Activated naive CD4-positive, alpha-beta T cell treated with anti-CD3 and anti-CD28 coated beads, Interleukin-2, amount 50 U/mL, for 72 hours (primary cell): ENCODE measurements at places on chromosomes 1 and 21.

DNA sequence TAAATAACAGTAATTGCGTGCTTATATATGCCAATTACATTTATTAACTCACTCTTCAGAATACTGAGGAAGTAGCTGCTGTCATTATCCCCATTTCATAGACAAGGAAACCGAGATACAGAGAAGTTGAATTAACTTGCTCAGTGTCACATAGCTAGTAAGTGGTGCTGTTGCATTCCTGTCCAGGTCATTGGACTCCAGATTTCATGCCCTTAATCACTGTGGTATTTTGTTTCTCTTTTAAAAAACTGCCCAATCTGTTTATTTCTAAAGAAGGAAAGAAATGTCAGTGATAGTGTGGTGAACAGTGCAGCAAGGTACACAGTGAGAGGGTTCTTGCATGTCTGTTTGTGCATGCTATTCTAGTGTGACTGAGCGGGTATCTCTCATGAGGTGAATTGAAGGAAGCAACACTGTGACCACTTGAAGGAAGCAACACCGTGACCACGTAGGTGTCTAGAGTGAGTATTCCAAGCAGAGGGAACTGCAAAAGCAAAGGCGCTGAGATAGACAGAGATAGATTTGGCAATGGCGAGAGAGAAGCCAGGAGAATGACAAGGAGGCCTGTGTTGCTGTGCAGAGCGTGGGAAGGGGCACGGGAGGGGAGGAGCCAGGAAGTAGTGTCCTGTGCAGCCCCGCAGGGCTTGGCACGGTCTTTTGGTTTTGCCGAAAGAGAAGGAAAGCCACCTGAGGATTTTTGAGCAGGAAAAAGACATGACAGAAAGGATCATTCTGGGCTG, 95.9 kb downstream of the CAMTA1 start:
- no peak for DNase-seq

DNA sequence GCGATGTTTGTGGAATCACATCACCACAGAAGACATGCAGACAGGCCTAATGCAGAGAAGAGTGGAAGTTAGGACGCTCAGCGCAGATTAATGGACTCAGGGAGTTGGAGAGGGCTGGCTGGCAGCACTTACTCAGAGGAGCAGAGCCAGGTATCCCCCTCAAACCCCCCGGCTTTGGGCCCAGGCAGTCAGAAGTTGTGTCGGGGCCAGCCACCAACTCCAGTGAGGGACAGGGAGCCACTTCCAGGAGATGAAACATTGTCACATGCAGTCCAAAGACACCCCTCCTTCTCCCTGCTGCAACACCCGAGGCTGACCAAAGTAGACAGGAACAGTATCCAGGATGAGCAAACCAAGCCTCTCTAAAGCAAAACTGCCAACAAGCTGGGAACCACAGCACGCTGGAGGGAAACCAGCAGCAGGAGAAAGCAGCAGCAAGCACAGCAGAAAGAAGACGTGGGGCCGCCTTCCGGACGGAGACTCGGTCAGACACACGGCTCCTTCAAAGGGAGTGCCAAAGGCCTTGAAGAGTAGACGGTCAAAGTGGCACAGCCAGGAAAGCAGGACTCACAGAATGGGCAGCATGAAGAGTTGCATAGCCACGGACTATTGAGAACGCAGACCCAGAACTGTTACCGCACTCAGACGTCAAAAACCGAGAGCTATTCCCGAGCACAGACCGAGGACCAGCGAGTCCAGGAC, 149.3 kb downstream of the PCBP3 start:
- DNase-seq: no peak

DNA sequence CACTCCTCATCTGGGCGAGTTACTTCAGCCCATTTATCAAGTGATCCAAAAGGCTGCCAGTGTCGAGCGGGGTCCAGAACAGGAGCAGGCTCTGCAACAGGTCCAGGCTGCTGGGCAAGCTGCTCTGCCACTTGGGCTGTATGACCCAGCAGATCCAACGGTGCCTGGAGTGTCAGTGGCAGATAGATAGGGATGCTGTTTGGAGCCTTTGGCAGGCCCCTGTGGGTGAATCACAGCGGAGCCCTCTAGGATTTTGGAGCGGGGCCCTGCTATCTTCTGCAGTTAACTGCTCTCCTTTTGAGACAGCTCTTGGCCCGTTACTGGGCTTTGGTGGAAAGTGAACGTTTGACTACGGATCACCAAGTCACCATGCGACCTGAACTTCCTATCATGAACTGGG, 7.5 kb downstream of the MMEL1 start:
- no peak for DNase-seq

GRCh38 chr1:160827418-160827817, 31.4 kb downstream of the LY9 start:
- no peak for DNase-seq

- DNase-seq: no peak
These were observed 43.7 kb downstream of the UBIAD1 start for GRCh38 chr1:11316701-11317100.

DNA sequence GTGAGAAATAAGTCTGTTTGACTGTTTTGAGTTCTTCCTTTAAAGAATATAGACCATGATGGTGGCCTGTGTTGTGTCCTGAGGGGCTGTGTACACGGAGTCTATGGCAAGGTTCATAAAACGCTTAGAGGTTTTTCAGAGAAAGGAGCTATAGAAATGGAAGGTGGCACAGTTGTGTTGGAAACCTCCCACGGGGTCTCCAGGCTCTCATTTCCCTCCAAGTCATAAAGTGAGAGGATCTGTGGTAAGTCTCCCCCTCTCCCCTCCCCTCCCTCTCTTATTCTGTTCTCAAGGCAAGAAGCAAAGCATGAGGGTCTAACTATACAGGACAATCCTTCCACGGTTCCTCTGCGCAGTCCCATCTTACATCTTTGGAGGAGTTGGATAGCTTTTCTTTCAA, 139.2 kb downstream of the KIF26B start:
- DNase-seq: no peak

DNA sequence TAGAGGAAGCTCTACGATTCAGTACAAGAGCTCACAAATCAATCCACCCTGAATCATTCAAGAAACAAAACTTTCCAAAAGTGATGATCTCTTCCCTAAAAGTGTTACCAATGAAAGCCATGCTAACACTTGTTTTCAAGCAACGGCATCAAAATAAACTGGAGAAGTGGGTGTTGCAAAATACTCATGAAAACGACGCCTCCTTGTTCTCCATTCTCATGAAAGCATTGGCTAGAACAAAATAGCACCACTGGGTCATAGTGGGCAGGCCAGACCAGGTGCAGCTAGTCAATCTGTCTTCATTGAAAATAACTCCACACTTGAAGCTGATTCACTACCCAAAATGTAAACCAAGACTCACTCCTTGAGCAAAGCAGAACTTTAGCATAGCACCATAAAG, 4.3 kb downstream of the TIAM1 start:
- no peak for DNase-seq

- no peak for DNase-seq
These were observed 31.3 kb downstream of the XKR8 start for GRCh38 chr1:27990920-27991537.

GRCh38 chr1:112335351-112335750, 60.7 kb upstream of the CTTNBP2NL start:
- DNase-seq: no peak

DNA sequence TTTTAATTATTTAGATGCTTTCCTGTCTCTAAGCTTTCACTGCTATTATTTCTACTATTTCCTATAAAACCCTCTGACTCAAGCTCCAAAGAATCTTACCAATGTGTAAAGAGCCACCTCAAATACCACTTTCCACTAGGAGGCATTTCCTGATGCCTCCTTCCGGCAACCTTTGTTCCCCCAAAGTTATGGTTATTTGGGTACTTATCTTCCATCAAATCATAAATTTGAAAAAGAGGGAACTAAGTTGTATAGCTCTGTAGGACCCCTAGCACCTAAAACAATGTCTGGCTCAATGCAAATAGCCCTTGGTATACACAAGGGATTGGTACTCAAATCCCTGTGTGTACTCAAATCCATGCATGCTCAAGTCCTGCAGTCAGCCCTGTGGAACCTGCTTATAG, 79.6 kb downstream of the NME7 start:
- DNase-seq: no peak

- DNase-seq: no peak
These were observed 339.8 kb downstream of the PRDM2 start for GRCh38 chr1:14039582-14040430.

GRCh38 chr1:174036798-174037197, 14.6 kb upstream of the RC3H1 start:
- DNase-seq: no peak

GRCh38 chr1:33466159-33466558, 6.3 kb upstream of the ZSCAN20 start:
- no peak for DNase-seq

- DNase-seq: no peak
These were observed 296.8 kb downstream of the TPR start for GRCh38 chr1:186078245-186078644.

- no peak for DNase-seq
These were observed 47.6 kb upstream of the SAMD13 start for GRCh38 chr1:84253891-84254290.

DNA sequence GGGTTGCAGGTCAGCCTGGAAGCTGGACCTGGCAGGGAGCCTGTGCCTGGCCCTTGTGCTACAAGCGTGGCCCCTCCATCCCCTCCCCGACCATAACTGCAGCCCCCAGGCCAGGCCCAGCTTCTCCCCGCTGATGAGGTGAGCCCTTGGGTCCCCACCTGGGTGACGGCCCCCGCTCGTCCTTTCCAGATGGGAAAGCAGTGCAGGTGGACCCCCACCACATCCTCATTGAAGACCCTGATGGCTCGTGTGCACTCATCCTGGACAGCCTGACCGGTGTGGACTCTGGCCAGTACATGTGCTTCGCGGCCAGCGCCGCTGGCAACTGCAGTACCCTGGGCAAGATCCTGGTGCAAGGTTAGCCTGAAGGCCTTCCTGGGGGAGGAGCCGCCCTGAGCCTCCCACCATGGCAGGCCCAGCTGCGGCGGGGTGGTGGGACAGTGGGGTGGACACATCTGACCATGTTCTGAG, 56.9 kb downstream of the TRIM11 start:
- DNase-seq: peak; percentile 37

DNA sequence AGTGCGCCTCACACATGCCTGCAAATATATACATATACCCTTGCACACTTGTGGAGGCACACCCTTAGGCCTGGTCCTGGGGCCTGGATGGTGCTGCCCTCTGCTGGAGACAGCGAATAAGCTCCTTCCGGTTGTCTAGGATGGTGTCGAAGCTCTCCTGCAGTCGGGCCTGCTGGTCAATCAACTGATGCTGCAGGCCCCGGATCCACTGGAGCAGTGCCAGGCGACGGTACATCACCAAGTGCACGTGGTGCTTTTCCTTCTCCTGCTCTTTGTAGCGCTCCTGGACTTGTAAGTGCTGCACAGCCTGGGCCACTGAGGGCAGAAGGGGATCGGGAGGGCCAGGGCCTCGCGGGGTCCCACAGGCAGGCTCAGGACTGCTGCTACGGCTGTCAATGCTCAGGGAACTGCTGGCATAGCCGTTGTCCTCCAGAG, 3.1 kb downstream of the C1orf216 start:
- peak; percentile 69 for DNase-seq

- DNase-seq: no peak
These were observed 307.7 kb downstream of the USP25 start for GRCh38 chr21:16037421-16037955.

DNA sequence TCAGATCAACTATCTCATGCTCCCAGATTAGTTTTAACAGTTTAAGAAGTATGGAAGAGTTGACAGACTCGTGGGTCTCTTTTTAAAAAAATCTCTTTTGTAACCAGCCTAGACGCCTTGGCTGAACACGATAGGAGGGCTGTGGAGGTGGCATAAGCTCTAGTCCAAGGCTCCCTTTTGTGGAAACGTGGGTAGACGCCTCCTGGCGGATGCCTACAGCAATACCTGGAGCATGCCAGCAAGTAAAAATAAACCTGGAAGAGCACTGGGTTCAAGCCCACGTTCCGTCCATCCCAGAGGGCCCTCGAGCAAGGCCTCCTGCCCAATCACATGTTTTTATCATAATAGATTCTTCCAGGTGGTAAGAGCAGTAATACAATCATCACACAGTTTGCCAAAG, 87.9 kb downstream of the RGS7 start:
- DNase-seq: no peak

DNA sequence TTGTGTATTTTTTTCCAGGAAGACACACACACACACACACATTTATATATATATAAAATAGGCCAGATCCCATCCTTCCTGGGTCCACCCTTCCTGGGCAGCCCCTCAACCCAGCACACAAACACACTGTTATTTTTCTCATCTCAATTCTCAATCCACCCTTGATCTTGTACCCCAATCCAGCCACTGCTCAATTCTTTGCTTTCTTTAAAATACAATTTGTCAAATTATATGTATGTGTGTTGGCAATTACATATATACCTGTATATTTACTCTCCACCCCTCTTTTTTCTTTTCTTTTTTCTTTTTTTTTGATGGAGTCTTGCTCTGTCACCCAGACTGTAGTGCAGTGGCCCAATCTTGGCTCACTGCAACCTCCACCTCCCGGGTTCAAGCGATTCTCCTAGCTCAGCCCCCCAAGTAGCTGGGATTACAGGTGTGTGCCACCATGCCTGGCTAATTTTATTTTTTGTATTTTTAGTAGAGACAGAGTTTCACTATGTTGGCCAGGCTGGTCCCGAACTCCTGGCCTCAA, 88.3 kb downstream of the DHRS3 start:
- no peak for DNase-seq

DNA sequence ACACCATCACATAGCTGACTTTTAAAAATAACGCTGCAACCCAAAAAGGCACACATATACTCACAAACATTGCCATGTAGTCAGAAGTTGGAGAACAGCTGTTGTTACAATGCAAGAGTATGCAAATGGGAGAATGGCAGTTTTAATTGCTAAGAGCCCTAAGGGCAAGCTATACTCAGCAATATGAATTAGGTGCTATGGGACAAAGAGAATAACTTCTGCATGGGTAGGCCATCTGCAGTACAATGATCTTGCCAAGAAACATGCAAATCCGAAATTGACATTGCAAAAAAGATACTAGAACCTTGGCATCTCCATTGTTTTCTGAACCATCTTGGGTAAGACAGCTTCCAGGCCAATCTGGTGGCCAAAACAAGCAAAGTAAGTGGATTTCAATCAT, 697.8 kb downstream of the LRRIQ3 start:
- DNase-seq: no peak

DNA sequence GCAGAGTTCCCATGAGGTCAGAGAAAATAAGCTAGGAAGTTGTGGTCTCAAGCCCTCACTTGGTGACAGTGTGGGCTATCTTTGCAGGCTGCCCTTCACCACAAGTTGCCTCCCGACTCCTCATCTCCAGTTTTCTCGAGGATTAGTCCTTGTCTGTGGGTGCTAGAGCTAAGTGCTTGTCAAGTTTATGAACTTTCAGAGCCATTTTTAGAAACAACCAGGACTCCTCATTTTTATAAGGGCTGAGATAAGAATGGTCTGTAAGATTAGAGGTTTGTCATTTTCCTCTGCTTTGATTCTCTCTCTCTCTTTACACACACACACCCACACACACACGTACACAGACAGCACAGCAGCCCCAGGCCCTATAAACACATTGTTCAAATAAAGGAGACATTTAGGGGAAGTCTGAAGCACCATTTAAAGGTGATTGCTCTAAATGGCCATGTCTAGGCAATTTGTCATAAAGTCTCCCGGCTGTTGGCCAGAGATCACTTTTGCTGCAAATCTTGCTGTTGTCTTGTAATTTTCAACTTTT, 127.2 kb downstream of the LACTBL1 start:
- DNase-seq: no peak
